ENCODE measurements at places on chromosomes 16 and 17. TPM values are rescaled to one million over a fixed set of nuclear protein-coding genes. Genes with fewer than 3 reads are reported as not detected.

The PYY gene
- not detected for total RNA-seq

The HEATR9 gene
- not detected for total RNA-seq

The CNGB1 gene
- total RNA-seq: 0.07 TPM

The RUNDC3A gene
- total RNA-seq: 0.54 TPM

The LPO gene
- not detected for total RNA-seq

The ANKRD40CL gene
- total RNA-seq: not detected

The NPIPA2 gene
- 0.97 TPM for total RNA-seq

The MT3 gene
- 0.40 TPM for total RNA-seq

The PRSS21 gene
- not detected for total RNA-seq

The ITGAD gene
- total RNA-seq: not detected

The BICDL2 gene
- total RNA-seq: not detected

The KRT33B gene
- total RNA-seq: 0.06 TPM

The RHOT1 gene
- total RNA-seq: 26.0 TPM

The TBC1D3H gene
- not detected for total RNA-seq

The RNF167 gene
- total RNA-seq: 88.1 TPM

The SOST gene
- total RNA-seq: not detected

The RRAD gene
- 12.1 TPM for total RNA-seq

The IKZF3 gene
- total RNA-seq: not detected

The ASGR1 gene
- total RNA-seq: 1.0 TPM

The MSLN gene
- total RNA-seq: 3.1 TPM

The SEPTIN12 gene
- total RNA-seq: not detected

The NOB1 gene
- 126 TPM for total RNA-seq

The FBXO39 gene
- not detected for total RNA-seq

The CCDC78 gene
- 6.6 TPM for total RNA-seq

The WNK4 gene
- total RNA-seq: 1.7 TPM

The TAT gene
- total RNA-seq: 0.06 TPM

The PIGL gene
- 18.1 TPM for total RNA-seq

The KRTAP3-1 gene
- total RNA-seq: not detected

The MMP25 gene
- total RNA-seq: 0.67 TPM

The ATP6V0A1 gene
- total RNA-seq: 35.1 TPM

The IL34 gene
- 0.66 TPM for total RNA-seq

The PRCD gene
- total RNA-seq: not detected

The MPV17L gene
- total RNA-seq: 4.9 TPM

The PDE6G gene
- 1.5 TPM for total RNA-seq

The CRHR1 gene
- total RNA-seq: not detected

The HLF gene
- 0.42 TPM for total RNA-seq

The LGALS9C gene
- not detected for total RNA-seq

The TEKT5 gene
- total RNA-seq: not detected

The UBE2G1 gene
- total RNA-seq: 96.4 TPM

The LDAF1 gene
- total RNA-seq: 19.7 TPM

The ZNHIT3 gene
- total RNA-seq: 87.8 TPM

The SNX20 gene
- total RNA-seq: not detected

The PIRT gene
- total RNA-seq: not detected

The MYCBPAP gene
- 0.57 TPM for total RNA-seq

The IGF2BP1 gene
- 61.6 TPM for total RNA-seq

The OTOP2 gene
- total RNA-seq: 0.11 TPM

The MT1F gene
- 10.9 TPM for total RNA-seq

The DHRS13 gene
- 5.6 TPM for total RNA-seq

The TAC4 gene
- total RNA-seq: not detected
